ENCODE measurements at places on chromosomes 4 and X.

DNA sequence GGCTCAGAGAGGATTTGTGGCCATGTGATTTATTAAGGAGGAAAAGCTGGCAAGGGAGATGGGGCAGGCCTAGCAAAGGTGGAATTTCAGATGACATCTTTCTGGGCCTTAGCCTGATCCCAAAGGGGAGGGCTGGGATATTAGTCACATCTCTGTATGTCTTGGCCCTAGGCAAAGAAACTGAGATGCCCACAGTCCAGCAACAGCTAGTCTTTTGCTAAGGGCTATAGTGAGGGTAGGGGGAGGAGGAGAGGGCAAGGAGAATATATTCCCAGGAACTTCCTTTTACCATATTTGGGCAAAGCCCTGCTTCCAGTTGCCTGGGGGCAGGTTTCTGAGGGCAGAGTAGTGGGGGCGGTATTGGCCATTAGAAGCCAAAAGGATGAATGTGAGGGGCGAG lies 209.8 kb upstream of the NR3C2 start:
- no peak for DNase-seq

DNA sequence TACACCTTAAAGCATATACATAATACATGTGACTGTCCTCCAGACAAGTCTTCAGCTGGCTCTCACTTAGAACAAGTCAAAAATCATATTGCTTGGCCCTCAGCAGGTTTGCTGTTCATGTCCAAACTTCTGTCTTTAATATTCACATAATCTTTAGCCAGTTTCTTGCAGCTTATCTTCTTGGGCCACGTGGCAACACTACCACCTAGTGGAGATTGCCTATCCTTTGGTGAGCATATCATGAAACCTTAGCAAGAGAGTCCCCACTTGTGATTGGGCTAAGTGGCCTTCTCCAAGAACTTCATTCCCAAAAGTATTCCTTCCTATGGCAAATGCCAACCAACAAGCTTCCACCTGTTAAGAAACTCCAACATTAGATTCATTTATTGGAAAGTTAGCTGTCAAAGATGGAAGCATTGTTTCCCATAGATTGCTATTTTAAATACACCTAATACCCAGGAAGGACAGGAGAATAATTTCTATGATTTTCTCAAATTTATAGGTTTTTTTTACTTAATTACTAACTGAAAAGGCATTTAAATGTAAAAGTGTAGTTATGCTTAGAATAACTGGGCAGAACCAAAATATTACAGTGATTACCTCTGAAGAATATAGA lies 231.9 kb upstream of the INTU start:
- DNase-seq: no peak

GRCh38 chr4:107956011-107956410 lies 24.7 kb downstream of the CYP2U1 start:
- DNase-seq: no peak

DNA sequence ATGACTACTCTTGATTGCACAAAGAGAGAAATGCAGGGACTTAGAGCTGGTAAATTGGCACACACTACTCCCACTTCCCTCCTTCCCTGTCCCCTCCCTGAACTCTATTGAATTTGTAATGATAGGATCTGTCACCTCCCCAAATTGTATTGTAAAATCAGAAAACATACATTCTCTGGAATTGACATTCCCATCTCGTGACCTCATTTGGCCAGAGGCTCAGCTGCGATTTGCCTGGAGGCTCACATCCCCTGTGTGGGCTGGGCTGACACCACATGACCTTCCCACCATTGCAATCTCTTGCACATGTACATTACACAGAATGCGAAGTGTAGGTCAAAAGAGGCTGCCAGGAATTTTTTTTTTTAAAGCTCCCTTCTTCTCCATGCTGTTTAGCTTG lies 172.1 kb downstream of the MID1IP1 start:
- DNase-seq: no peak

GRCh38 chr4:148434075-148434773 lies 8.0 kb downstream of the NR3C2 start:
- no peak for DNase-seq

- DNase-seq: no peak
Observed at GRCh38 chr4:68466185-68466584, 18.9 kb downstream of the TMPRSS11E start.

DNA sequence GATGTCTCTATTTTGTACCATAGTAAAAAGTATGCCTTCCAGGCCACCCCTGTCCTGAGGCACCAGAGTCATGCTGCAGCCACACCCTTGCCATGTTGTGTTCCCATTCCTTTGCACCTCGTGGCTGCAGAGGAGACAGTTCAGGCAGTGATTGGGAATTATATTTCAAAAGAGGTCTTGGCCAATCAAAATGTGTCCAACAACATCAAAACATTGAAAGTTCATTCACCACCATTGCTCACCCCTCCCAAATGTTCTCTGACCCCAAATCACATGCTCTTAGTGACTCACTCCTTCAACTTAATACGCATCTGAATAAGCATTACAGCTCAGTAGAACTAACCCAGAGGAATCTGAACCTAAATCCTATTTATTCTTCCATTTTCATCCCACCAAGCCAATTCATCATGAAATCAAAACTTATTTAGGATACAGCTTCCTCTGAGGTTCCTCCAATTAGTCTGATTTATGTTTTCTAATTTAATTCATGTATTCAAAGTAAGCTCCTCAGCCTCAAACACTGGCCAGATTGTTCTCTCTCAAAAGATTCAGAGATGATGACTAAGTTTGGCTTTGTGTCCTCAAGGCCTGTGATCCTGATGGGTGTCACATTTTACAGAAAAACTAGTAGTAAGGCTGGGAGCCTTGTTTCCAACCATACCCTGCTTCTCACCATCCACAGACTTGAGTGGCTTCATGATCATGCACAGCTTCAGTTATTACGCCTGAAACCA lies 323.2 kb upstream of the INTU start:
- DNase-seq: no peak

- DNase-seq: no peak
Observed at GRCh38 chrX:46882266-46882665, 30.0 kb upstream of the JADE3 start.

DNA sequence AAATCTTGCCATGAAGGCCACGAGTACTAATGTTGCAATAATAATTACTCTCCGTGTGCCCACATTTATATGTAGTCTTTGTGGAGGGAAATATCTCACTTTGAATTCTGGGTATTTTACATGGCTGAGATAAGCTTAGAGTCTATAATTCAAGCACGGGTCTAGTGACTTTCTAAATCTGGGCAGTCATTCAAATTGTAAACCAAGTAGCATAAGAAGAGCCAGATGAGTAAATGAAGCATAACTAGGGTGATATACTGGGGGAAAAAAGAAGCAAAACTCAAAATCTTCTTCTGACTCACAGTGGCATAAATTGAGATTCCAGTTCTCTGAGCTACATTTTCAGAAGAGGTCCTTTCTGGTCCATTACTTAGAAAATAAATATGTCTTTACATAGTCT lies 53.0 kb downstream of the MAPK10 start:
- no peak for DNase-seq

Measured in mesothelial cell of epicardium (in vitro differentiated cells).